ENCODE measurements at places on chromosomes 7 and 10. TPM values are rescaled to one million over a fixed set of nuclear protein-coding genes. Genes with fewer than 3 reads are reported as not detected.

Gene LRRD1
- 0.08 TPM for total RNA-seq

DNA sequence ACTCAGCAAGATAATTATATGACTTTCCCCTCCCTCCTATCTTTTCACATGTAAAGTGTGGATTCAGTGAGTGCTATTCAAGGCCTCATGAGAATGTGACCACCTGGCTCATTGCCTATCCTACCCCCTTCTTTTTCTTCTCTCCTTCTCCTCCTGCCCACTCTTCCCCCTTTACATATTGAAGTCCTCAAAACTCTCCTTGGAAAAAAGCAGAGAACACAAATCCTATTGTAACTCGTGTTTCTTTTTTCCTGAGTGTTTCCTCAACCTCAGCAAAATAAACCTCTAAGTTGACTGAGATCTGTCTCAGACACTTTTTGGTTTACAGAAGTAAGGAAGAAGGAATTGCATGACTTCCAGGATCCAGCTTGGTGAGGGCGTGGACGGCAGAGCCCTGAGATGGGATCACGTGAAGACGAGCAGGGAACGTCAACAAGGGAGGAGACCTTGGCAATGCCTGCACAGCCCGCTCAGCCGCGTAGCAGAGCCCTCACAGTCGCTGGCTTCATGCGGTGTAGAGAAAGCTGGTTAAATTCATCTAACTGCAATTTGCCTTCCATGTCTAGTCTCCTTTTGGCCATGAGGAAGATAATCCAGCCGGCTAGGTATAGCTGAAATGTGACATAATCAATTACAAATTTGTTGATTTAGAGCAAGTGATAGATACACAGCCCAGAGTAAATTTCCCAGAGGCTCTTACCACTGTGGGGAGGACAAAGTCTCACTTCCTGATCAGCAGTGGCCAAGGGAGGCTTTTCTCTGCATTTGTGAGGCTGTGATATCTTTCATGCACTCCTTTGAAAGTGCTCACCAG lies 75.7 kb downstream of the LYZL2 start:
- peak; percentile 72 for DNase-seq
- H3K27ac ChIP-seq, result peak overlapping the region; percentile 82
- peak overlapping the region; percentile 32 for H3K4me3 ChIP-seq
- no peaks in the 10 kb centered on the region for H3K27me3 ChIP-seq

- peaks cover 10% of the 10 kb centered on the region for H3K4me1 ChIP-seq
- no peak overlapping the region for H3K27ac ChIP-seq
- no peaks in the 10 kb centered on the region for H3K27me3 ChIP-seq
- no peak overlapping the region for H3K4me3 ChIP-seq
These were observed 21.0 kb upstream of the FIS1 start for GRCh38 chr7:101265622-101266516.

Gene GJD4
- total RNA-seq, result not detected

Gene LIPJ
- total RNA-seq, result not detected
